Breast epithelium (tissue), 4 donors: ENCODE measurements at places on chromosomes 11 and 22. TPM values are rescaled to one million over a fixed set of nuclear protein-coding genes. Genes with fewer than 3 reads are reported as not detected.

- peaks cover 8% of the 10 kb centered on the region for H3K36me3 ChIP-seq
- peak overlapping the region; percentile 98 for H3K27ac ChIP-seq
- DNase-seq = peak; percentile 51
- H3K4me3 ChIP-seq = peak overlapping the region; percentile 83
- no peaks in the 10 kb centered on the region for H3K27me3 ChIP-seq
- H3K4me1 ChIP-seq = no peaks in the 10 kb centered on the region
Observed at GRCh38 chr11:66068923-66069714, 953 bp upstream of the PACS1 start.

- DNase-seq = no peak
- H3K36me3 ChIP-seq = no peaks in the 10 kb centered on the region
- H3K27ac ChIP-seq = no peak overlapping the region
- no peak overlapping the region for H3K4me3 ChIP-seq
- H3K27me3 ChIP-seq = no peaks in the 10 kb centered on the region
Observed at GRCh38 chr11:46736615-46737014, 17.6 kb downstream of the F2 start.

GRCh38 chr11:82194521-82194920 is 539.1 kb downstream of the FAM181B start:
- no peak overlapping the region for H3K4me3 ChIP-seq
- no peaks in the 10 kb centered on the region for H3K27me3 ChIP-seq
- H3K4me1 ChIP-seq = no peaks in the 10 kb centered on the region
- no peak for DNase-seq
- no peaks in the 10 kb centered on the region for H3K36me3 ChIP-seq

DNA sequence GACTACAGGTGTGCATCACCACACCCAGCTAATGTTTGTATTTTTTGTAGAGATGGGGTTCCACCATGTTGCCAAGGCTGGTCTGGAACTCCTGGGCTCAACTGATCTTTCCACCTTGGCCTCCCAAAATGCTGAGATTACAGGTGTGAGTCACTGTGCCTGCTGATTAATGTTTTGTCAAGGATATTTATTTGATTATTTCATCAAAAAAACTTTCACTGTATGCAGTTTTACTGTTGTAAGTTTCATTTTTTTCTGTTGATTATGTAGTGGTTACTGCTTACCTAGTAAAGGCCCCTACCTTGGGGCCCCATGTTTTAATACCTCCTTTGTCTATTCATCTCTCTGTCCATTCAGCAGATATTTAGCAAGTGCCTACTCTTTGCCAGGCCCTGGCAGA is 16.7 kb upstream of the FAM168A start:
- no peaks in the 10 kb centered on the region for H3K4me1 ChIP-seq
- no peak for DNase-seq
- H3K27me3 ChIP-seq = no peaks in the 10 kb centered on the region
- no peak overlapping the region for H3K27ac ChIP-seq
- H3K36me3 ChIP-seq = no peaks in the 10 kb centered on the region

- H3K4me3 ChIP-seq = no peak overlapping the region
- H3K27ac ChIP-seq = no peak overlapping the region
- DNase-seq = no peak
- H3K4me1 ChIP-seq = no peaks in the 10 kb centered on the region
- H3K27me3 ChIP-seq = no peaks in the 10 kb centered on the region
- H3K36me3 ChIP-seq = no peaks in the 10 kb centered on the region
Observed at GRCh38 chr11:9827708-9828107, 163.8 kb downstream of the SWAP70 start.

- H3K4me1 ChIP-seq = no peaks in the 10 kb centered on the region
- H3K27ac ChIP-seq = no peak overlapping the region
- no peak for DNase-seq
- H3K36me3 ChIP-seq = no peaks in the 10 kb centered on the region
- H3K27me3 ChIP-seq = no peaks in the 10 kb centered on the region
- no peak overlapping the region for H3K4me3 ChIP-seq
Observed at GRCh38 chr11:95299078-95299679, 68.2 kb upstream of the SESN3 start.

- H3K27me3 ChIP-seq = no peaks in the 10 kb centered on the region
- no peak overlapping the region for H3K27ac ChIP-seq
- H3K4me3 ChIP-seq = no peak overlapping the region
- no peaks in the 10 kb centered on the region for H3K4me1 ChIP-seq
Observed at GRCh38 chr11:8009856-8010255, 22.7 kb downstream of the EIF3F start.

- H3K27ac ChIP-seq = no peak overlapping the region
- DNase-seq = no peak
- no peak overlapping the region for H3K4me3 ChIP-seq
- no peaks in the 10 kb centered on the region for H3K27me3 ChIP-seq
- no peaks in the 10 kb centered on the region for H3K36me3 ChIP-seq
- H3K4me1 ChIP-seq = no peaks in the 10 kb centered on the region
Observed at GRCh38 chr11:127225619-127226018, 225.0 kb upstream of the KIRREL3 start.

DNA sequence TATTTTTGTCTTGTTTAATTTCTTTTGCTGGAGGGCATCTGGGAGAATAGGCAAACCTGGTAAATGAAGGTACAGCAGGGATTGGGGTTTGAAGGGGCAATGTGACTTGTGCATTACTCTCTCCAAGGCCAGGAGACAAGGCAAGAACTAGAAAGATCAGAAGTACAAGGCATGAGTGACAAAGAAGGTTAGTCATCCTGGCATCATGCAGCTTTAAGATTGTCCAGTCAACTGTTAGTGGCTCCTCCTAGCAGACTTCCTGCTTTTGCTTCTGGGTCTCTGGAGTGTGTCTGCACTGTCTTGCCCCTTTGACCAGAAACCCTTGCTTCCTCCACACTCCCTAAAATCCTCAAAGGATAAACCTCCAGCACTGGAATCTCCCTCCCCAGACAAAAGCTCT is 27.2 kb upstream of the GLYATL1 start:
- no peaks in the 10 kb centered on the region for H3K4me1 ChIP-seq
- no peak overlapping the region for H3K4me3 ChIP-seq
- no peak overlapping the region for H3K27ac ChIP-seq

GRCh38 chr22:19730655-19731360 is 7.5 kb downstream of the GP1BB start:
- no peaks in the 10 kb centered on the region for H3K4me1 ChIP-seq
- no peaks in the 10 kb centered on the region for H3K36me3 ChIP-seq
- no peak overlapping the region for H3K27ac ChIP-seq
- DNase-seq = peak; percentile 85
- H3K27me3 ChIP-seq = no peaks in the 10 kb centered on the region
- H3K4me3 ChIP-seq = peak overlapping the region; percentile 62

DNA sequence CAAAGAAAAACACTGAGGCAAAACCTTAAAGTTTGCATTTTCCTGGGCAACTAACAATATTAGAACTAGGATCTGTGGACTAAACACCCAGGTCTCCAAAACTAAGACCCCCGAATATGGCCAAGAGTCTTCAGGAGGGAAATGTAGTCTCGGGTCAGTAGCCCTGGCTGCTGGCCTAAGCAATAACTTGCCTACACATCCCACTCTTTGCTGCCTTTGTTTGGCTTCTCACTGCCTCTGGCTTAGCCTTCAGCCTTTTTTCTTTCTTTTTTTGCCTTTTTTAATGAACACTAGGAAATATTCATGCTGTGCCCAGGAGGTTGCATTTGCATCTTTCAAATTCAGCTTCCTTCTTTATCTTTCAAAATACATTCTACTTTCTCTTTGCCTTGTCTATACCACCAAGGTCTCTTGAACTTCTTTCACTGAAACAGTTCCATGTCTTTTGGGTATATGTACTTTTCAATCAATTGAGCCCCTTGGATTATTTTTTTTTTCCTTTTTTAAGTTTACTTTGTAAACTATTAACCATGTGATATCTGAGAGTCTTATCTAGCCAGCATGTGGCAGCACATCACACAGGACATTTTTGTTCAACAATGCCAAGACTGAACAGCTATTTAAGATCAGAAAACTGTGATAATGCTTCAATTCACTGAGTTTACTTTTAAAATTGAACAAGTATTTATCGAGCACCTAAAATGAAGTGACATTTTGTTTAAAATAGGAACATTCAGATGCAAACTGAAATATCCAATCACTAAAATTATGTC is 165.0 kb upstream of the TRPC6 start:
- H3K27ac ChIP-seq = no peak overlapping the region
- H3K4me3 ChIP-seq = no peak overlapping the region
- H3K4me1 ChIP-seq = no peaks in the 10 kb centered on the region
- no peak for DNase-seq
- no peaks in the 10 kb centered on the region for H3K27me3 ChIP-seq

DNA sequence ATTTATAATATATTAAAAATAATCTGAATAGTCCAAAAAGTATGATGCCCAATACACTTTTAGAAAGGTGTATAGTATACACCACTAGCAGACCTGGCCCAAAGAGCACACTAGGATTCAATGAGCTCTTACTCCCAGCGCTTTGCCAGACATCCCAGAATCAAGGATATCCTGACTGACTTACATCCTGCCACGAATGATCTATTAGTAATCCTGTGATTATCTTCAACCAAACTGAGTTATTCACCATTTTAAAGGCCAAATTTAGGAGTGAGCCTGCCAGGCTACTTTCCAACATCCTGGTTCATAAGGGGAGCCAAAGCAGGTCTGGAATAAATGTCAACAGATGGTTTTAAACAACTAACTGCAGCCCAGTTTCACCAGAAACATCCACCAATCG is 60.8 kb upstream of the FAM181B start:
- H3K27ac ChIP-seq = no peak overlapping the region
- H3K36me3 ChIP-seq = no peaks in the 10 kb centered on the region
- no peak overlapping the region for H3K4me3 ChIP-seq

GRCh38 chr11:16512198-16512898 is 156.0 kb upstream of the SOX6 start:
- H3K27me3 ChIP-seq = no peaks in the 10 kb centered on the region
- H3K36me3 ChIP-seq = no peaks in the 10 kb centered on the region
- DNase-seq = no peak
- no peak overlapping the region for H3K27ac ChIP-seq

DNA sequence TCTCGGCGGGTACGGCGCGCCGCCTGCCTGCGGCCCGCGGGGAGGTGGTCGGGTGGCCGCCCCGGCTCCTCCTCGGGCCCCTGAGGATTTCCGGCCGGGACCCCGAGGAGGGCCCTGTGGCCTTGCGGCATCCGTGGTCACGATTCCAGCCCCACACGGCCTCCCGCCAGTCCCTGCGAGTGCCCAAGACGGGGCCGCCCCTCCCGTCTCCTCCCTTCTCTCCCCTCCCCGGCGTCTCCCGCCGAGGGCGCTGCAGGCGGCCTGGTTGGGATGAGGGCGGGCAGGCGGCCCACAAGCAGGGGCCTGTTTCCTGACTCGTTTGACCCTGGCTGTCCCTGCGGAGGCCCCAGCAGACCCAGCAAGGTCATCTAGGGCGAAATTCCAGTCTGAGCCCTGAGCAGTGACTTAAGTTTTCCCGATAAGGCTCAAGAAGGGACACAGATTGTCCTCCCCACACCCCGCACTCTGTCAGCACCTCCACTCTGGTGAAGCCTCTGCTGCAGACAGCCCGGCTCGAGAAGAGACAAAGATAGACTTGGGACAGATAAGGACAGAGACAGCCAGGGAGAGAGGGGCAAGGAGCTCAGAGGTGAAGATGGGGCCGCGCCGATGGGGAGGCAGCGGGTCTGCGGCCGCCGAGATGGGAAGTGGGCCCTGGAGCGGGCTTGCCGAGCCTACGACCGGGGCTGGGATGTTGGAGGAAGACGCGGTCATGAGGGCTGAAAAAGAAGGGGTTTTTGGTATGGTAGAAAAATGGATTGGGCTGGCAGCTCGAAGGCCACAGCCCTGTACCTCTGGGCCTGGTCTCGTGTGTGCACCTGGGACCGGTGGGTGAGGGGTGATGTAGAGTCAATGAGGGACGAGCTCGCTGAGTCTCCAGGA is 95.0 kb downstream of the SWAP70 start:
- H3K27me3 ChIP-seq = no peaks in the 10 kb centered on the region
- H3K36me3 ChIP-seq = no peaks in the 10 kb centered on the region
- peak overlapping the region; percentile 62 for H3K4me3 ChIP-seq
- DNase-seq = peak; percentile 63
- peak overlapping the region; percentile 96 for H3K27ac ChIP-seq

DNA sequence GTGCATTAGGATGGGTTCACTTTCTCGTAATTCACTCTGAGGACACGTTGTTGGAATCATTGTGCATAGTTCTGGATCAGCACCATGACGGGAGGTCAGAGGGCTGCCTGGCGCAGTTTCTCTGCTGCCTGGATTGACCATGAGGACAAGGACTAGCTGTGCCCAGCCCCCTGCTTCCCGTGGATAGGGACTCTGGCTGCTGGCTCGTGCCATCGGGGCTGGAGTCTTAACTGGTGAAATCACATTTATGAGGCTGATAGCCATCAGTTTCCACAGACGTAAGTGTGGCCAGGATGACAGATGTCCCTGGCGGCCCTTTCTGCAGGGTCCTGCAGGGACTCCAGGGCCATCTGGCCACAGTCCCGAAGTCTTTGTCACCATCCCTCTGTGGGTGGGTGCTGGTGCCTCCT is 24.1 kb upstream of the GRAMD4 start:
- H3K36me3 ChIP-seq = no peaks in the 10 kb centered on the region
- no peak overlapping the region for H3K4me3 ChIP-seq
- H3K27ac ChIP-seq = no peak overlapping the region
- no peak for DNase-seq
- no peaks in the 10 kb centered on the region for H3K4me1 ChIP-seq

- DNase-seq = no peak
- H3K36me3 ChIP-seq = no peaks in the 10 kb centered on the region
- H3K4me1 ChIP-seq = no peaks in the 10 kb centered on the region
- no peak overlapping the region for H3K4me3 ChIP-seq
Observed at GRCh38 chr22:29251981-29252911, 15.5 kb downstream of the RHBDD3 start.

DNA sequence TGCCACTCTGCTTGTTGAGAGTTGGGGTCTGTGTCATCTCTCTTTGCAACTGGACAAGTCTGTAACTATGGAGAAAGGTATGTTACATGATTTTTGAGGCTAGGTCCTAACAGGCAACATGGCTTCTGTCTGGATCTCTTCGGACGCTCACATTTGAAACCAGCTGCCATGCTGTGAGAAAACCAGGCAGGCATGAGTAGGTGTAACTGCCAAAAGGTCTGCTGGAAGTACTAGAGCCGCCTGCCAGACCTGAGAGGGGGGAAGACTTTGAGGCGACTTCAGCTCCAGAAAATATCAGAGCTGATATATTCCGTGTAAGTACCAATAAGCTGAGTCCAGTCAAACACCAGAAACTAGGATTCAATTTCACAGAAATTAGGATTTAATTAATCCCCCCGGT is 579.5 kb downstream of the LRRC4C start:
- H3K27me3 ChIP-seq = no peaks in the 10 kb centered on the region
- H3K4me3 ChIP-seq = no peak overlapping the region
- DNase-seq = no peak
- no peaks in the 10 kb centered on the region for H3K36me3 ChIP-seq

- peak overlapping the region; percentile 80 for H3K4me3 ChIP-seq
- no peak for DNase-seq
- no peaks in the 10 kb centered on the region for H3K27me3 ChIP-seq
- no peaks in the 10 kb centered on the region for H3K4me1 ChIP-seq
- H3K27ac ChIP-seq = peak overlapping the region; percentile 53
Observed at GRCh38 chr11:36288442-36289225, 590 bp downstream of the COMMD9 start.

Gene RAB39A
- 0.98 TPM for total RNA-seq

Gene RFPL2
- total RNA-seq = not detected

Gene ASCL2
- 4.8 TPM for total RNA-seq

Gene TRPM5
- total RNA-seq = not detected

Gene ESAM
- total RNA-seq = 38.7 TPM

Gene P2RY6
- total RNA-seq = 1.9 TPM

Gene CCS
- total RNA-seq = 44.2 TPM
